Adrenal gland (tissue), 19 donors: ENCODE measurements at places on chromosomes 1 and 21.
A peak's percentile ranks its signal among the peaks of the same experiment; 100 is the strongest.

DNA sequence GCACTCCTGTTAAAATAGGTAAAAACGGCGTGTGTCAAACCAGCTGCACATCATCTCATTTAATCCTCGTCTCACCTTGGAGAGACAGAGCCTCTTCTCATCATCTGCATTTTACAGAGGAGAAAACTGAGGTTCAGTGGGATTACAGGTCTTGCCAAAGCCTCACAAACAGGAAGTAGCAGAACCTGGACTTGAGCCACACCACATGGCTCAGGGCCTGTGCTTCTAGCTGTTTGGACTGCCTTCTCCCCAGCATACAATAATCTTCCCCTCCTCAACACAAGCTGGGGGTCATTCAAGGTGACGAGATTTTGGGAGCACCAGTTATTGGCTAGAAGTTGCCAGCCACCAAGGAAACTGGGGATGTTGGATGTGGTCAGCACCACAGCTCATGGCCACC, 167.9 kb upstream of the ZC3H12A start:
- no peaks in the 10 kb centered on the region for H3K4me1 ChIP-seq
- no peak overlapping the region for H3K4me3 ChIP-seq
- H3K36me3 ChIP-seq = no peaks in the 10 kb centered on the region
- H3K27ac ChIP-seq = no peak overlapping the region
- DNase-seq = no peak

DNA sequence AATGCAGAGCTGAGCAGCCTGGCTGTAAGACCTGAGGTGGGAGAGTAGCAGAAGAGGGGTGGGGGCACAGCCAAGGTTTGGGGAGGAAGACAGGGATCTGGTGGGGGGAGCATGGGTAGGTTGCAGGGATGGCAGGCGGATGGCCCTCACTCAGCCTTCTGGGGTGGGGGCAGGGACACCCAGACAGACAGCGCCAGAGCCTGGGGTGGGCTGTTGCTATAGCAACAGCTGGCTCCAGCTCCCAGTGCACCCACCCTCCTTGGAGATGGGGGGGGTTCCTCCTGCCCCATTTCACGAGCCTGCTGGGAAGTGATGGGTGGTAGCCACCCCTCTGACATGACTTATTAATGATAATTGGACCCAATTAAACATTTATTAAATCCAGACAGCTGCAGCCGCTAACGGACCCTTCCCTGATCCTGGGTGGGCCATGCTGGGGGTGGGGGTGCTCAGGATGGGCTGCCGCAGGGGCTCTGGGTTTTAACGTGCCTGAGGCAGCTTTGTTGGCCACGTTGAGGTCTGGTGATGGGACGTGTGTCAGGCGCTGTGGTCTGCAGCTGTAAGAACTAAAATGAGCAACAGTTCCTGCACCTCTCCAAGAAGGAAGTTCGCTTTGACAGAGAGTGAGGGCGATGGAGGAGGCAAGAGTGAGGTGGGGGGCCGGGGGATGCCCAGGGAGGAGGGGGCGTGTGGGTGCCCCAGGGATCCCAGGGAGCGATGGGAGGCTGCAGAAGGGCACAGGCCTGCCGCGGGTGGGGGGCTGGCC, 19.4 kb downstream of the AGRN start:
- DNase-seq = no peak
- peaks cover 32% of the 10 kb centered on the region for H3K27me3 ChIP-seq
- H3K4me3 ChIP-seq = no peak overlapping the region
- peaks cover 8% of the 10 kb centered on the region for H3K4me1 ChIP-seq
- no peak overlapping the region for H3K27ac ChIP-seq

GRCh38 chr21:19864476-19864875, 1133.7 kb upstream of the NCAM2 start:
- H3K27me3 ChIP-seq = no peaks in the 10 kb centered on the region
- H3K4me3 ChIP-seq = no peak overlapping the region
- DNase-seq = no peak

GRCh38 chr1:12019858-12020509, 686 bp downstream of the MIIP start:
- H3K36me3 ChIP-seq = peaks cover 10% of the 10 kb centered on the region
- no peak for DNase-seq
- H3K4me3 ChIP-seq = peak overlapping the region; percentile 78
- H3K27ac ChIP-seq = peak overlapping the region; percentile 85

- no peak overlapping the region for H3K27ac ChIP-seq
- H3K4me3 ChIP-seq = peak overlapping the region; percentile 50
- no peaks in the 10 kb centered on the region for H3K4me1 ChIP-seq
- no peak for DNase-seq
- H3K36me3 ChIP-seq = no peaks in the 10 kb centered on the region
- H3K27me3 ChIP-seq = peaks cover 37% of the 10 kb centered on the region
These were observed 1.3 kb downstream of the PLD5 start for GRCh38 chr1:242522996-242523718.

GRCh38 chr1:201511941-201512539, 5.1 kb upstream of the CSRP1 start:
- peak; percentile 43 for DNase-seq
- no peak overlapping the region for H3K27ac ChIP-seq
- H3K4me3 ChIP-seq = no peak overlapping the region
- H3K36me3 ChIP-seq = no peaks in the 10 kb centered on the region

- H3K27me3 ChIP-seq = no peaks in the 10 kb centered on the region
- DNase-seq = no peak
- peaks cover 6% of the 10 kb centered on the region for H3K36me3 ChIP-seq
- H3K27ac ChIP-seq = no peak overlapping the region
These were observed 32.3 kb downstream of the C21orf91 start for GRCh38 chr21:17786851-17787181.

GRCh38 chr1:70979881-70980280, 67.7 kb downstream of the PTGER3 start:
- no peak for DNase-seq
- no peak overlapping the region for H3K27ac ChIP-seq
- no peaks in the 10 kb centered on the region for H3K4me1 ChIP-seq
- H3K36me3 ChIP-seq = no peaks in the 10 kb centered on the region
- no peak overlapping the region for H3K4me3 ChIP-seq

DNA sequence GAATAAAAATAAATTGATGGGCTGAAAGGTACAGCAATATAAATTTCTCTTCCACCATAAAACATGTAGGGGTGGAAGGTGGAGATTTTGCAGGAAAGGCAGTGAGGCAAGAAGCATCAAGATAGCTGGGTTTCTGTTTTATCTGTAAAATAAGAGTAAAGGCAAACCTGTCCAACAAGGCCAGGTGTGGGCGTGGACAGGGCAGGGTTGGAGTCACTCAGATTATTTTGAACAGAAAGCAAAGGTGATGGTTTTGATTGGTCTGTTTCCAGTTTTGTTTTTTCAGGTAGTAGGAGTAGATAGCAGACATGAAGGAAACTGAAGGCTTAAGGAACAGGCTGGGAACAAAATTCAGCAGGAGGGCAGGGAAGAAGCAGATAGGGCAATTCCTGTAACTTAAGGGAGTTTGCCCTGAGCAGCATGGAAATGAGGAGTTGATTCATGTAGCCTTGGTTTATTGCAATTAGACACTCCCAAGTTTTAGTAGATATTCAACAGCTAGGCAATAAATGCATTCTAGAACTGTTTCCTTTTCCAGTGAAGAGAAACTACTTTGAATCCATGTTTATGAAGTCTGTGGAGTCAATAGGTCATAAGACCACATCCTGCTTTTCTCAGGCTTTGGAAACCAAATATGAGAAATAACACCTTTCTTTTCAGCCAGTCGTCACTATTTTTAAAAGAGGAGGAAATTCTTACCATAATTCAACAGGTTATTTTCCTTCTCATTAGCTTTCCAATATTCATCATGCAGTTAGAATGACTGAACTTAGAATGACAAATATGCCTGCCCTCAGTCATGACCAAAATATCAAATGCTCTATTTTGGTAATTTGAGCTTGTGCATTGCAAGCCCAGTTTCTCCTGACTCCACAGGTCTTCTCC, 38.7 kb upstream of the CD55 start:
- DNase-seq = no peak
- no peaks in the 10 kb centered on the region for H3K36me3 ChIP-seq
- H3K27ac ChIP-seq = no peak overlapping the region
- no peak overlapping the region for H3K4me3 ChIP-seq

GRCh38 chr1:225378880-225379279, 49.0 kb downstream of the LBR start:
- no peak overlapping the region for H3K27ac ChIP-seq
- H3K4me1 ChIP-seq = no peaks in the 10 kb centered on the region
- no peaks in the 10 kb centered on the region for H3K36me3 ChIP-seq
- DNase-seq = no peak
- no peak overlapping the region for H3K4me3 ChIP-seq
- no peaks in the 10 kb centered on the region for H3K27me3 ChIP-seq

DNA sequence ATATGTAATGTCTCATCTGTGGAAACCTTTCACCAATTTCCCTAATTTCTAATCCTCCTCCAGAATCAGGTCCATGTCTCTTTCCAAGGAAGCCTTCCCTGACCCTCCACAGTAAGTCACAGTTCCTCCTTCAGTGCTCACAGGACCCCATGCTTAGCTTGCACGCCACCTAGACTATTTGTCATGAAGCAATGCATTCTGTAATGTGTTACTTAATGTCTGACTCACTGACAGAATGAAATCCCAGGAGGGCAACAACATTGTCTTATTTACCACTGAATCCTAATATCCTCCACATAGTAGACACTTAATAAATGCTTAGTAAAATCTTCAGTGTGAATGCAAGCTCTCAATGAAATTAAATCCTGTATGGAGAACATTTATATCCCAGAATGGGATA, 245.9 kb upstream of the PLD5 start:
- H3K27me3 ChIP-seq = no peaks in the 10 kb centered on the region
- H3K4me1 ChIP-seq = no peaks in the 10 kb centered on the region
- DNase-seq = no peak
- H3K36me3 ChIP-seq = no peaks in the 10 kb centered on the region
- no peak overlapping the region for H3K27ac ChIP-seq

- no peak overlapping the region for H3K4me3 ChIP-seq
- DNase-seq = no peak
- no peaks in the 10 kb centered on the region for H3K36me3 ChIP-seq
- H3K4me1 ChIP-seq = peaks cover 10% of the 10 kb centered on the region
These were observed 18.5 kb downstream of the SERTAD4 start for GRCh38 chr1:210250998-210251679.

DNA sequence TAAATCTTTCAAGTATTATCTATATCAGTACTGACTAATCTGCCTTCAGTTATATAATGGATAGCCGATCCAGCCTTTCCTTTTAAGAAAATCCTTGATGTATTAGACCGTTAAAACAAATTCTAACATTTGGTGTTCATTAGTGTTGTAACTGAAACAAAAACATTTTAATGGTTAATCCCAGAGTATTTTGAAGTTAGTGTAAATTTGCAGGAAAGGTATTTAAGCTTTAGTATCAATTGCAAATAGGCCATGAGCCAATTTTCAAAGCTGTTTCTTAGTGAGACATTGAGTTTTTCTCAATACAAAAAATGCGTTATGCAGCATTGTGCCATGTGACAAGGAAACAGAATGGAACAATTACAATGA, 29.6 kb downstream of the DISP1 start:
- no peaks in the 10 kb centered on the region for H3K27me3 ChIP-seq
- peak overlapping the region; percentile 0 for H3K27ac ChIP-seq
- no peak for DNase-seq

DNA sequence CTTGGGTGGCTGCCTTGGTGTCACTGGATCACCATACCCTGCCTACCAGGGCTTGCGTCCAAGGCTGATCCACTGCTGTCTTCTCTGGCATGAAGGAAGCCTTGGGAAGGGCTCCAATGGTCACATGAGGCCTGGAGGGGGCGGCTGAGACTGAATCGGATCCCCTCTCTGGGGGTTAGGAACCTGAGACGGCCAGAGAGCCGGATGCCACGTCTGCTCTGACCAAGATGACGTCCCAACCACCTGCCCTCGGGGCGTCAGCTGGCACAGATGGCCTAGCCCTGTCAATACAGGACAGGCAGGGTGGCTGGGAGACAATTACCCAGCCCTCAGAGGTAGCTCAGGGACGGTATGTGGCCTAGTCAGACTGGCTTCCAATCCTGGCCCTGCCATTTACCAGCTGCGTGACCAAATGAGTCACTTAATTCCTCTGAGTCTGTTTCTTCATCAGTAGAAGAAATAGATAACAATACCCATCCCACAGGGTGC, 5.4 kb downstream of the TRIM62 start:
- H3K27ac ChIP-seq = peak overlapping the region; percentile 88
- DNase-seq = peak; percentile 84
- no peak overlapping the region for H3K4me3 ChIP-seq
- no peaks in the 10 kb centered on the region for H3K27me3 ChIP-seq
- peaks cover 28% of the 10 kb centered on the region for H3K4me1 ChIP-seq

DNA sequence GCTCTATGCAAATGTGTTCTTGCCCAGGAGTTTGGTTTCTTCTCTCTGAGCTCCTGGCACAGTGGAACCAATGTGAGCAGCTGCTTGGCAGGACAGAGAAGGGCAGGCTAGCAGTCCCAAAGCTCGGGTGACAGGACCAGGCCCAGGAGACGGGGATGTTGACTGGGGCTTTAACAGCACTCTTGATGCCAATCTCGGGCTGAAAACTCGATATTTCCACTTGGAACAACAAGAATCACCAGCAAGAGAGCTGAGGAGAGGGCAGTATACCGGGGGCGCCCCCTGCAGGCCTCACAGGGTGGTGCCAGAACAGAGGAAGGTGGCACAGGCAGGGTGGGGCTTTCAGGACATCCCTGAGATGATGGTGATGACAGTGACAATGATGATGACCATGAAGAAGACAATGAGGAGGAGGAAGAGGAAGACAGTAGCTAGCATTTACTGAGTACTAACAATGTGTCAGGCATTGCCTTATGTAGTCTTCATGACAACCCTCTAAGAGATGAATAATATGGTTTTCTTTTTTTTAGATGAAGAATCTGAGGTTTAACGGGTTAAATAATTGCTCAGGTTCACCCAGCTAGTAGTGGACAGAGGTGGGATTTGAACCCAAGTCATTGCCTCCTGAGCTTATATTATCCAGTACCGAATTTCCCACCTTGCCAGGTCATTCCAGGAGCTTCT, 2.7 kb upstream of the KCNJ9 start:
- H3K27ac ChIP-seq = no peak overlapping the region
- H3K4me3 ChIP-seq = no peak overlapping the region
- DNase-seq = peak; percentile 68
- no peaks in the 10 kb centered on the region for H3K4me1 ChIP-seq
- peaks cover 34% of the 10 kb centered on the region for H3K27me3 ChIP-seq

GRCh38 chr1:109603229-109603628, 16.2 kb downstream of the GNAT2 start:
- H3K27me3 ChIP-seq = no peaks in the 10 kb centered on the region
- H3K36me3 ChIP-seq = no peaks in the 10 kb centered on the region
- no peak overlapping the region for H3K27ac ChIP-seq
- DNase-seq = no peak
- H3K4me1 ChIP-seq = no peaks in the 10 kb centered on the region

DNA sequence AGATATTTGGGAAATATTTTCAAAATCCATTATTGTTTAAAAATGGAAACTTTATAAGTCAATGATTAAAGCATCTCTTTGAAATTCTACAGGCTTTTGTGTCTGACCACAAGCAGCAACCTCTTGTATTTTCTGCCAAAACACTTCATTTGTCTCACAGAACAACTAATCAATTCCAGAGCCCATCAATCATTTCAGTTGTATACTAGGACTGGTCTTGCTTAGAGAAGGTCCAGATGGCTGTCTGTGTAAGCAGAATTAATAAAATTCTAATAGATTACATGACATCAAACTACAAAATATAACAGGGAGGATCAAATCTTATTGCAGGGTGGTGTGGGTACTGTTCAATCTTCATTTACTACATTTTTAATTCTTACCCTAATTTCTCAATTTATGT, 76.4 kb downstream of the ACBD6 start:
- no peak for DNase-seq
- H3K4me1 ChIP-seq = no peaks in the 10 kb centered on the region
- no peak overlapping the region for H3K4me3 ChIP-seq
- H3K36me3 ChIP-seq = no peaks in the 10 kb centered on the region

GRCh38 chr1:173866413-173867115, 1.2 kb downstream of the GAS5 start:
- no peaks in the 10 kb centered on the region for H3K27me3 ChIP-seq
- peaks cover 43% of the 10 kb centered on the region for H3K36me3 ChIP-seq
- DNase-seq = no peak
- H3K27ac ChIP-seq = peak overlapping the region; percentile 99
- peaks cover 60% of the 10 kb centered on the region for H3K4me1 ChIP-seq
